ENCODE measurements at places on chromosomes 6 and 20.

DNA sequence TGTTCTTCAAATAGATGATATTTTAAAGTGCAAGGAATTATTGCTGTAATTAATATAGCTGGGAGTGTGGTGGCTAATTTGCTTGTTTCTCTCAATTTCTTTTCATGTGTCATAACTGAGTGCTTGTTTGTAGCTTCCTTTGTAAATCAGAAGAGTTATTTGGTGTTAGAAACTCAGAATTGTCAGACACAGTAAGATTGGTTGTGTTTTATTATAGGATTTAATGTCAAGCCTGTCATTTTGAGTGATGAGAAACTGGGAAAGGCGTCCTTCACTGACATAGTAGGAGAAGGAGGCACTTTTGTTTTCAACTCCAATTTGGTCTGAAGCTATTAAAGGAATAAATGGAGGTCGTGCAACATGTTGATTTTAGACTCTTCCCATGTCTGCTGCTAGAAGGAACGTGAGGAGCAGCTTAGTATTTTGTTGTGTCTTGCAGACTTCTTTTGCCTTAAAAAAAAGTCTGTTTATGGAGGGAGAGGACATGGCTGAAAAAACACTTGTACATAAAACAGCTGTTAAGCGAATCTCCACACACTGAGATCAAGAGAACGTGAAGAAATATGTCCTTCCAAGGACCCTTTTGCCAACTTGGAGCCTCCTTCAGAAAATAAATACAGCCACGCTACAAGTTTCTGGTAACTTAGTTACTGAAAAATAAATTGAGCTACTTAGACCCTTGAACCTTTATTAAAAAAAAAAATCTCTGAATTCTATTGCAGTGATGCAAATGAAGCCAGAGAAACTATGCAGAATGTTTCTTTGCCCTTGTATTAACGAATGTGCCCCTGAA lies 59.5 kb downstream of the BMP6 start:
- DNase-seq, result no peak

DNA sequence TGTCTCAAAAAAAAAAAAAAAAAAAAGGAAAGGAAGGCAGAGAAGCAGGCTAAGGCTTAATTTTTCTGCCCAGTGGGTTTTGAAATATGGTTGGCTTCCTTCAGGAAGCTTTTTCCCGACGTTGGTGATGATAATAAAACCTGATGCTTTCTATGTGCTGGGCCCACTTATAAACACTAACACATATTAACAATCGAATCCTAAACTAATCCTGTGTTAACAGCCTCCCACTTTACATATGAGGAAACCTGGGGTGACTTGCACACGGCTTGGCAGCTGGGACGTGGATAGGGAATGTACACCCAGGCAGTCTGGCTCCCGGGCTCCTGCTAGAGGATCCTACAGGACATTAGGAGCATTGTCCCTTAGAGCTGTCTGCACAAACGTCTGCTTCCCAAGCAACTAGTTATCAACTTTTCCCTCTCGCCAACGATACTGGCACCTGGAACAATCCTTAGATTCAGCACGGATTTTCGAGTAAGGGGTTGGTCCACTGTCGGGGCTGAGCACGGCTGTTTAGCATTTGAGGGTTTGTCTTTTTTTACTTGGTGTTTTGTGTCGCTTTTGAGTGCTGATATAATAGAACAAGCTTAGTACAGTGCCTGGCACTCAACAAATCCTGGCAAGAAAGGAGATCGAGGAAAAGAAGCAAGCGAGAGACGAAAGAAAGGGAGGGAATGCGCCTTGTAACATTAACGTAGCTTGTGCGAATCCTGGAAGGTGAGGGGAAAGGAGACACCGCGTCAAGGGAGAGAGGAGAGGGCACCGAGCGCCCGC lies 622 bp upstream of the KIZ start:
- DNase-seq, result no peak

DNA sequence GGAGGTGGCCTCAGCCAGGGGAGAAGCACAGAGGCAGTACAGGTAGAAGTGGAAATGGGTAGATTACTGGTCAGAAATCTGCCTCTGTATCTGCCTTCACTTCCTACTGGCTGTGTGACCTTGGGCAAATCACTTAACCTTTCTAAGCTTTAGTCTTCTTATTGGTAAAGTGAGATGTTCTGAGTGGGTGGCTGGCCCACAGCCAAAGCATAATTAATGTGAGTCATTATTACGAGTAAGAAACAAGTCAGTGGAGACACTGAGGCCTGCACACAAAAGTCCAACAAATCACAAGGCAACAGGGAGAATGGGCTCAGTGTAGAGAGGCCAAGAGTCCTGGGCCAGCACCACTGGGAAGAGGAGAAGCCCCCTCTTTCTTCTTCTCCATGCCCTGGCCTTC lies 39.1 kb downstream of the NRN1 start:
- DNase-seq, result no peak

DNA sequence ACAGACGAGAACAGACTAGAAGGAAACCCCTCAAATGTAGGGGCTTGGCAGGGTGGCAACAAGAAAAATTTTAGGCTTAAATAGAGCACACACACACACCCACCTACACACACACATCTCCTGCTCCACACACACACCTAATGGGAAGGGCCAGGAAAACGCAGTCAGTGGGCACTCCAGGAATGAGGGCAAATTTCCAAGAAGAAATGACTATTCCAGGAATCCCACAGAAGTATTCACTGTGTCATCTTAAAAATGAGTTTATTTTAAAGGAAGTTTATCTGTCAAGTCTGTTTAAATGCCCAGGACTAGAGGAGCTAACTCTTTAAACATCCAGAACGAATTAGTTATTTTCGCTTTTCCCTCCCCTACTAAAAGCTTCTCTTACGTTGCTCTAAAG lies 13.0 kb downstream of the ALDH8A1 start:
- no peak for DNase-seq

- no peak for DNase-seq
Observed at GRCh38 chr6:149628875-149629510, 19.5 kb downstream of the KATNA1 start.

- no peak for DNase-seq
Observed at GRCh38 chr6:711925-712324, 19.0 kb upstream of the EXOC2 start.

GRCh38 chr6:122400121-122400450 lies 634 bp downstream of the HSF2 start:
- DNase-seq, result no peak

GRCh38 chr20:53865901-53866793 lies 204.2 kb downstream of the BCAS1 start:
- DNase-seq, result no peak

GRCh38 chr6:106192824-106193223 lies 106.7 kb downstream of the PRDM1 start:
- no peak for DNase-seq

GRCh38 chr6:153644000-153644399 lies 395.0 kb upstream of the OPRM1 start:
- DNase-seq, result no peak

DNA sequence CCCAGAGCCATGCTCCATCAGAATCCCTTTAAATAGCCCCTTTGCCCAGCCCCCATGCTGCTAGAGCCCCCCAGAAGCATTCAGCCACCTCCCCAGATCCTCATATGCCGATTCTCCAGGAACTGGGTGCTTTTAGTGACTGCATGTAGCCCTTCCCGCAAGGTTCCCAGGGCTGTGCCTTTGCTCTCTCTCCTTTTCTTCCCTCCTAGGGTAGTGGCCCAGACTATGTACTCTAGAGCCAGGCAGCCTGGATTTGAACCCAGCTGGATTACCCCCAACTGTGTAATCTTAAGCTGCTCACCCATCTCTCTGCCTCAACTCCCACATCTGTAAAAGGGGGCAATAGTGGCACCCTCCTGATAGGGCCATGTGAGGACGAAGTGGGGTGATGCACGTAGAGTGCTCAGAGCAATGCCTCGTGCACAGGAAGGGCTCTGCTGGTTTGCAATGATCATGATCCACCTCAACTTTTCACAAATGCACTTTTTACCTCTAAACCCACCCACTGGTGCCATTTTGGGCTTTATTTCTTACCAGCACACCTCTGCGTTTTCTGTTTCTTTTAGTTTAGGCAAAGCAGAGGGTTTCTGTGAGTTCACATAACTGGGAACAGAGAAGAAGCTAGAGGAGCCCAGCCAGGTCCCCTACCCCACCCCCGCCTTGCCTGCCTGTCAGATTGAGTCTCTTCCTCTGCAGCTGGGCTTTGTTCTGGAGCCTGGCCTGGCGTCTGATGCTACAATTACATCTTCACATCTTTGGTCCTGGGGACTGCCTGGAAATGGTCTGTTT lies 396.5 kb downstream of the RNGTT start:
- DNase-seq, result no peak

GRCh38 chr20:36434383-36434782 lies 106.9 kb upstream of the MYL9 start:
- DNase-seq, result no peak

DNA sequence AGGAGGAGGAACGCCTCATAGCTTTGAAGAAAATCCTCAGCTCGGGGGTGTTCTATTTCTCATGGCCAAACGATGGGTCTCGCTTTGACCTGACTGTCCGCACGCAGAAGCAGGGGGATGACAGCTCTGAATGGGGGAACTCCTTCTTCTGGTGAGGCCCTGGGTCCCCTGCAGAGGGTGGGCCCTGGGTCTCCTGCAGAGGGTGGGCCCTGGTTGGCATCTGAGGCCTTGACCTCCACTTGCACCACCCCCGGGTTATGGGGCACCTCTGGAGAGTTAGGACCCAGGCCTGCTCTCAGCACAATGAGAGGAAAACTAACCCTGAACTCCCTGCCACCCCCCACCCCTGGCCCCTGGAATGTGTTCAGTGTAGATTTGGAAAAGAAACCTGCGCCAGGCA lies 47.2 kb downstream of the SYNJ2 start:
- no peak for DNase-seq

DNA sequence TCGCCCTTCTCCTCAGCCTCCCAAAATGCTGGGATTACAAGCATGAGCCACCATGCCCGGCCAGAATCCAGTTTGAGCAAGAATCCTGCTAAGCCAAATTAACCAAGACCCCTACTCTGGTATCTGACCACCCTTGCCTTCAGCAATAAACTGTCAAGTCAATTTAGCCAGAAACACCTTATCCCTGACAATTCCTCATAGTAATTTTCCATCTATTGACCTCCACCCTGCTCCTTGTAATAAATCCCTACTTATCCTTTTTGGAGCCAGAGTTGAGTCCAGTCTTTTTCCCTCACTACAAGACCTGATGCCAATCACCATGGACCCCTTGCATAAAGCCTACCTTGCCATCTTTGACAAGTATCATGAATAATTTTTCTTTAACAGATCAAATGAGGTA lies 114.1 kb upstream of the GPR6 start:
- no peak for DNase-seq

- no peak for DNase-seq
Observed at GRCh38 chr6:7881765-7882500, 28.7 kb downstream of the TXNDC5 start.

DNA sequence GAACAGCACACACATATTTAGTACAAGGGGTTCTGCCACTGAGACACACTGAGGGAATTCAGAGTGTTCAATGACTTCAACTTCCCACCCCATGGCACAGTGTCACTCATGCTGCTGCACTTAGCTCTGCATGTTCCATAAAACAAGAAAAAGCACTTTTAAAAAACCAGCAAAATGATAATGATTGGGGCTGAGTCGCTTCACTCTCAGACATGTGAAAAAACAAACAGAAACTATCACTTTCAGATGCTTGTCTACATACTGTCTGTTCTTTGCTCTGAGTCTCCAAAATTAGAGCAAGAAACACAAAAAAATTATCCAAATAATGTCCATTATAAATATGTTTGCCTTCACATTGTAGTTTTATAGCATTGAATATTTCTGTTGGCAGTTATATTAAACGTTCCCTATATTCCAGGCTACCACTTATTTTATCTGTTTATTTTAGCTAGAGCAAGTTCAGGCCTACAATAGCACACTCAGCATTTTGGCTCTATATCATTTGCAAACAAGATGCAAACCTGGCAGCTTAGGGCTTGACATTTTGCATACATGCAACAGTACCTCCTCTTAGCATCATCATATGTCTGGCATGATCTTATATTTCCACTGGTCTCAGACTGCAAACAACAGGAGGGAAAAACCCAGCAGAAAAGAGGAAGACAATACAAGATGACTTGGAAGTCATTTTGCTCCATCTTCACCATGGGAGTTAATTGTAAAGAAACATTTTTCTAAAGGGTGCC lies 398.8 kb downstream of the HACE1 start:
- no peak for DNase-seq

GRCh38 chr20:46541229-46541935 lies 9.1 kb downstream of the OCSTAMP start:
- DNase-seq, result no peak

DNA sequence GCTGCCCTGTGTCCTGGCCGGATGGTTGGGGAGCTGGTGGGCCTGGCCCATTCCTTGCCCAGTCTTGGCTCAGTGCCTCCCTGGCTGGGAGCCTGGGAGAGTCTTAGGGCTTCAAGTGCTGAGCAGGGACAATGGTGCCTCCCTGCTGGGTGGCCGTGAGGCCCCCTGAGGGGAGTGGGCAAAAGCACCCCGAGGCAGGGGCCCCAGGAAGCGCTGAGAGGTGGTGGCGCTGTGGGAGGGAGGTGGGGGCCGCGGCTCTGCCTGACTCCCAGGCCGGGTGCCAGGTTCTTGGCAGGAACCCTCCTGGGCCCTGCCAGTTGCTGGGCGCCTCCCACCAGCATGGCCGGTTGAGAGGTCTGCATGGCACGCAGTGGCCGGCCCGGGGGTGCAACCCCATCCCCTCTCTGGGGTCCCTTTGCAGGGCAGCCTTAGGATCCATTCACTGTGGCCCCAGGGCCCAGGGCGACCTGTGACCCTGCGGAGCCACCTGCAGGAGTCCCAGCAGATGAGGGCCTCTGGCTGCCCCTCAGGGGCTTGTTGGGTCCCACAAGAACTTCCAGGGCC lies 9.2 kb upstream of the RPS21 start:
- no peak for DNase-seq

DNA sequence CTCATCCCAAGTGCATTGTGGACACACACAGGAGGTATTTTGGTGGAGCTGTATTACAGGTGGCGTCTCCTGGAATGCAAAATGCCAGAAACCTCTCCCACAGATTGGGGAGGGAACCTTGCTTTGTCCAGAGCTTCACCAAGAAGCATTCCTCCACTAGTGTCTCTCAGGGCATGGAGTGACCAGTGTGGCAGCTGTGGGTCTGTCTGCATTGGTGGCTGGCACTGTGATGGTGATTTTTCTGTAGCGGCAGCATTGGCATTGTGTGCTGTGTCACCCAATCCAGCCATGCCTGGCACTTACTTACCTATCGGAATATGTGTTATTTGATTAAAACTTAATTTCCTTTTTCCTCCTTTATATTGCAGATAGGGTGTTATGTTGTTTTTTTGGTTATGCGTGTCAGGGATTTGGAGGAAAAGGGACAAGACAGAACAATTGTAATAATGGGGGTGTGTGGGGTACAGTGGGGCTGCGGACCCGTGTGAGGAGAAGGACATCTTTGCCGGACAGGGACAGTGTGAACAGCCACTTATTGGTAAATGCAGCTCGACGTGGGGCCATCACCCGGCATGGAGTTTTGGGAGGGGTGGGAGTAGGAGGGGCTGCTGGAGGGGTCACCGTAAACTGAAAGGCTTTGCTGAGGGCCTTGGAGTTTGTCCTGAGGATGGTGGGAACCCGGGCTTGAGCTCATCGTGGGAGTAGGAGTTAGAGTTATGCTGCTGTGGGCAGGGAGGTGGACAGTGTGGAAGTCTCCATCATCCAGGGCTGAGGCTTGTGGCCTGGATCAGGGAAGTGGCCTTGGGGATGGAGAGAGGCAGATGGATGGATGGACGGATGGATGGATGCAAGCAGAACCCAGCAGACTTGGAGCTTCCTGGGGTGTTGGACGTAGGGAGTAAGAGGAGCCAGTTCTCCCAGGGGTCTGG lies 105.0 kb downstream of the SYCP2 start:
- DNase-seq, result no peak

- no peak for DNase-seq
Observed at GRCh38 chr20:22471156-22471836, 113.1 kb downstream of the FOXA2 start.

Data from GM18507 (cell line).